ENCODE measurements at places on chromosomes 4 and X.

DNA sequence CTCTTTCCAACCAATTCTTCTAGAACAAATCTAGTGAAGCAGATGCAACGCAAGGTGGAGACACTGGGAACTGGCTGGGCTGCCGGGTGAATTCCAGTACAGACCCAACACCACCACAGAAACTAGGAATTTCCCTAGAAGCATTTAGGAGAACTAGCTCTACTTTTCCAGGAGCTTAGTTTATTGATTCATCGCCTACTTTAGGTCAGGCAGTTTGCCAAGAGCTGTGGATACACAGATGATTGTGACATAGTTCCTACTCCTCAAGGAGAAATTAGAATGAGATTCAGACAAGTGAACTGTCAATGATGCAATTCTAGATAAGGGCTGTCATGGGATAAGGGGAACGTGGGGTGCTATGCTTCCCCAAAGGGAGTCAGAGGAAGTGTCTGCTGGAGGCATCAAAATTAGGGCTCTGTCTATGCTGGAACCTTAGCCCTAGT lies 350.0 kb downstream of the CAMK2D start:
- peak; percentile 52 for DNase-seq

- no peak for DNase-seq
Measured at GRCh38 chrX:17592117-17592516, 145.2 kb upstream of the SCML1 start.

DNA sequence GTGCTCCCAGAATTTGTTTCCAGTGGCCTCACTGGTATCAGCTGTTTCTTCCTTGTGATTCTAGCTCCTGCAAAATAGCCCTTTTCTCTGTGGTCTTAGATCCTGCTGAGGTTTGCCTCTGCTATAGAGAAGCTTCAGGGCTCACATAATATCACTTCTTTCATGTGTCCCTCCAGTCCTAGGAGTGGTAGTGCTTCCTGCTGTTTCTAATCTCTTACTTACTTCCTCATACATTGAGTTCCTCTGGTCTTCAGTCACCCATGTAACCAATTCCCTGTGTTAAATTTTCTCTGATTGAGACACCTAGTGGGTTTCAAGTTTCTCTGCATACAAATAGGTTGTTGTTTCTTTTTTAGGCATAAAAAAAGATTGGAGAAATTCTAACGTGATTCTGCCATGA lies 1567.9 kb downstream of the ARAP2 start:
- no peak for DNase-seq

- DNase-seq, result peak; percentile 58
Measured at GRCh38 chr4:2962614-2963174, 512 bp downstream of the NOP14 start.

- peak; percentile 69 for DNase-seq
Measured at GRCh38 chr4:7843831-7844593, 95.6 kb downstream of the AFAP1 start.

DNA sequence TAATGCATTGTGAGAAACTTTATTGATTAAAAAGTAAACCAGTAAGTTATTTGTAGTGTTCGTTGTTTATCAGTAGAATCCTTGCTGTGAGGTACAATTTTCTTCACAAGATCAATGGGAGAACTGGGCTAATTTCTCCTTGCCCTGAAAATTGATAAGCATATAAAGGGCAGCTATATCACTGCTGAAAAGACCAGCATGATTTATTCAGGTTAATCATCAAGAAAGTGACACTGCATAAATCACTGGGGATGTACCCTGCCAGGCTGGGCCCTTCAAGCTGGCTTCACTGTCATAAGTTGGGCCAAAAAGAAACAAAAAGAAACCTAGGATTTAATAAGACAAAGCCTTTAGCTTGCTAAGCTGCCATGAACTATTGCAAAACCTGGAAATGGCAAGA lies 746.7 kb downstream of the STPG2 start:
- no peak for DNase-seq

DNA sequence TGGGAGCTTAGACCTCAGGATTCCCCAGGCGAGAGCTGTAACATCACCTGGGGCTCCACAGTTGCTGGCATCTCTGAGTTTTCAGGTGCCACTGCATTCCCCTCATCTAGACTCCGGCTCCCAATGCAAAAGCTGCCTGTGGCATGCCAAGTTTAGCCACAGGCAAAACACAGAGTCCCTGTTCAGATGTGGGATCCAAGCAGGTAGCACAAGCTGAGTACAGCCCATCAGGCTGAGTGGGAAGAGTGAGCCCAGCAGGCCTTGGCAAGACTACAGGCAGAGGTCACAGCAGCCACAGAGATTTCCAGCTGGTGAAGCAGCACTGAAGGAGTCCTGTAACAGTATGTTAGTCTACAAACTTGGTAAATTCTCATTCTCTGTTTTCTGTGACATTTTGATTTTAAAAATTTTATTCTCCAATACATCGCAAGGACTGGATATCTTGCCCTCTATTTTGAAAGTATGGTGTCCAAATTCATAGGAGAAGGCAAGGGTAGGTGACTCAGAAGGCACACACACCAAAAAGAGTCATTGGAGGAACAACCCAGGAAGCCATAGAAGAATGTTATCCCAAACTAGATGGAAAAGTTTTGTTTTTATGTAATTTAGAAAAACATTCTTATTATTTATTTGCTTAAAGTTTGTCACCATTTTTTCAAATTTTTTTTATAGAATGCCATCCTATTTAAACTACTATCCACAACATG lies 13.6 kb upstream of the CXCL2 start:
- DNase-seq, result no peak

- no peak for DNase-seq
Measured at GRCh38 chr4:2082627-2083026, 23.5 kb downstream of the NAT8L start.

DNA sequence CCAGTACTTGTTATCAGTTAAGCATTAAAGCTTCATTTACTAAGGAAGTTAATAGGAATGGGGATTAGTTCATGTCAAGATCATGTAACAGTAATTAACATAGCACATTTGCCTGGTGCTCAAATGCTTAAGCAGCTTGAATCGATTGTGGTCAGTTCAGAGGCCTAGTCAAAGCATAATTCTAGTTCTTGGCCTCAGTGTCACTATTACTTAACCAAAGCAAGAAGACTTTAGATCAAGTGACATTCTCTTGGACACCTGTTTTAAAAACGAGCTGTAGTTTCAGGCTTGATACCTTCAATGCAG lies 115.2 kb upstream of the BMPR1B start:
- no peak for DNase-seq

DNA sequence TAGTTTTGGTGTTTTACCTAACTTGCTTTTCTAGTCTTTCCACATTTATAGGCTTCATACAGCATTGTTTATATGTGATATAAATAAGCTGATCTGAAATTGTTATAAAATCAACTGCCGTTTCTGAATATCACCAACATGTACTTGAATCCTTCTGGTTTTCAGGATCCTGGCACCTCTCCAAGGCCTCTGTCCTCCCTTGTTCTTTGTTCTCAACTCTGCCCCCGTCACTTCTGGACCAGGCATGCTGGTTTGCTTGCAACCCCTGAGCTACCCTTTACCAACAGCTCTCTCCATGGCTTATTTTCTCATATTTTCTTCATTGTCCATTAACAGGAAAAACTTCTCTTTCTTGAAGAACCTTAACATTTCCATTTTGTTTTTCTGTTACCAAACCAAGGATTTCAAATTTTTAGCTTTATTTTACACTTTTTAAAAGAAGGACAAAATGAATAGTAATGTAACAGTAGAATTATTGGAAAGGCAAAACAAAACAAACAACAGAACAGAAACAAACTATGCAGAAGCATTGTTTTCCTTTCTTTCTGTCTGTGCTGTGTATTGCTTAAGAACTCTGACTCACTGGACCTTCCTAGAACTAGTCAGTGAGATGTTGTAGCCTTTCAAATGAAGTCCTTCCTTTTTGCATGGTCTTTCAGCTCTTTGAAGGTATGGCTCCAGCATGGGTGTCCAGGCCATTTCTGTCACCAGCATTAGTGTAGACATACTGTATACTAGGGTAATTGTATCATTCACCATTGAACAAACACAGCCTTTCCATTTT lies 44.8 kb downstream of the BANK1 start:
- peak; percentile 69 for DNase-seq

DNA sequence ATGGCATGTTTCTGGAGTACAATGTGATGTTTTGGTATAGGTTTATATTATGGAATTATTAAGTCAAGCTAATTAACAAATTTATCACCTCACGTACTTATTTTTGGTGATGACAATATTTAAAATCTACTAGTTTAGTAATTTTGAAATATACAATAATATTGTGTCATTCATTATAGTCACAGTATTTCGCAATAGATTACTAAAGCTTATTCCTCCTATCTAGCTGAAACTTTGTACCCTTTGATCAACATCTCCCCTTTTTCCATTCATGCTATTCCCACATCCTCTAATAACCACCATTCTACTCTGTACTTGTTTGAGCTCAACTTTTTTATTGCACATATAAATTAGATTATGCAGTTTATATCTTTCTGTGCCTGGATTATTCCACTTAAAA lies 164.8 kb upstream of the SPANXN4 start:
- no peak for DNase-seq

GRCh38 chr4:55395218-55395528 lies 584 bp upstream of the TMEM165 start:
- DNase-seq, result no peak

- no peak for DNase-seq
Measured at GRCh38 chr4:79851625-79852304, 221.3 kb downstream of the ANTXR2 start.

DNA sequence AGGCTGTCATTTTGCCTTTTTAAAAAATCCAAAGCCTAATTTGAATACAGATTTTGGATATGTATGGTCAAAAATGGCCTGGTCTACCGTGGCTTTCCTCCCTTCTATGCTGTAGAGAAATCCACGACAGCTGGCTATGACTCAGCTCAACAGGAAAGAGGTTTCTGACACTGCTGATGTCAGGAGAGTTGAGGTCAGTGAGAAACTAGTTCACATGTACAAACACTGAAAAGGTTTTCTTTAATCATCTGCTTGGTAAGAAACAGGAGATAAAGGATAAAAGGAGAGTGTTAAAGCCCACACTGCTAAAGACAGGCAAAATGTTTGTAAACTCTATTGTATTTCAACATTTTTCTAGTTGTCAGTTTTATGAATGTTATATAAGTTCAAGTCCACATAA lies 113.9 kb downstream of the NYX start:
- DNase-seq, result no peak

GRCh38 chrX:129577473-129577872 lies 37.4 kb downstream of the OCRL start:
- DNase-seq, result no peak

DNA sequence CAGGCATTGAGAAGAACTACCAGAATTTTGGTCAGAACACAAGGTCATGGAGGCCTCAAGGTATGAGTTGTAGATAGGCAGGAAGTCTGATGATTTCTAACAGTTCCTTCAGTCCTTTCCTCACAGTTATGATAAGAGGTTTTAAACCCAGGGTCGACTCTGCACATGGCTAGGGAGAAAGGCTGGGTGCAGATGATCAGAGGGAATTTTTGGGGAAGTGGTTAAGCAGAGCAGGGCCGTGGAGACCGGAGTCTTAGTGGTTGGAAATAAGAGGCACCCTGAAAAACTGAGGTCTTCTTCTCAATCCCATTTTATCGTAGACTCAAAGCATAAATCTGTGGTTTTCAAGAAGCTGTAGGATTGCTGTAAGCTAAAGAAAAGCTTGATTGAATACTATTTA lies 118.5 kb upstream of the ANK2 start:
- no peak for DNase-seq

GRCh38 chr4:173794662-173795061 lies 264.6 kb upstream of the HAND2 start:
- DNase-seq, result no peak

- no peak for DNase-seq
Measured at GRCh38 chr4:173270312-173271027, 63.7 kb downstream of the HMGB2 start.

DNA sequence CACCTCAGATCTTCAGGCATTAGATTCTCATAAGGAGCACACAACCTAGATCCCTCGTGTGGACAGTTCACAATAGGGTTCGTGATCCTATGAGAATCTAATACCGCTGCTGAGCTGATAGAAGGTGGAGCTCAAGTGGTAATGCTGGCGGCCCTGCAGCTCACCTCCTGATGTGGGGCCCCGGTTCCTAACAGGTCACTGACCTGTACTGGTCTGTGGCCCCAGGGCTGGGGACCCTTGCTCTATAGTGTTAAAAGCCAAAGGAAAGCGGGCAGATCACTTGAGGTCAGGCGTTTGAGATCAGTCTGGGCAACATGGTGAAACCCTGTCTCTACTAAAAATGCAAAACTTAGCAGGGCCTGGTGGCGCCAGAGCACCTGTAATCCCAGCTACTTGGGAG lies 1047.0 kb upstream of the FTHL17 start:
- DNase-seq, result no peak

- no peak for DNase-seq
Measured at GRCh38 chr4:150318971-150319370, 240.7 kb downstream of the DCLK2 start.

GRCh38 chr4:124234771-124235170 lies 477.8 kb downstream of the ANKRD50 start:
- no peak for DNase-seq

GRCh38 chr4:12852338-12853307 lies 631.5 kb downstream of the RAB28 start:
- peak; percentile 85 for DNase-seq

- DNase-seq, result no peak
Measured at GRCh38 chr4:181083757-181084361, 1159.3 kb upstream of the TENM3 start.

DNA sequence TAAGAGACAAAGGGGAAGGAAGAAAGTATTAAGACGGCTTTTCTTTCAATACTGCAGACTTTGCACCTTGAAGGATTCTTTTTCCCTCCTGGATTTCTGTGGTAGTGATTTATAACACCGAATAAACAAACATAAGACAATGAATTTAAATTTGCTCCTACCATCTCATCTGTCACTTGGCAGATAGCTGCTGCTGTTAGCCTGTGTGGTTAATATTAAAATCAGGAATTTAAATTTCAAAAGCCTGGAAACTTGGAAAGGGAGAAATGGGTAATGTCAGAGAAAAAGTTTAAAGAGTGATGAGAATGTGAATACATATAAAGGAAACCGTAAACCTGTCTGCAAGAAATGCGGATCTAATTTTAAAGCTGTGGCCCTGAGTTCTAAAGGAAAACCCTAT lies 3.4 kb downstream of the FAM149A start:
- DNase-seq, result no peak

- DNase-seq, result no peak
Measured at GRCh38 chr4:8202108-8203051, 3.3 kb downstream of the SH3TC1 start.

DNA sequence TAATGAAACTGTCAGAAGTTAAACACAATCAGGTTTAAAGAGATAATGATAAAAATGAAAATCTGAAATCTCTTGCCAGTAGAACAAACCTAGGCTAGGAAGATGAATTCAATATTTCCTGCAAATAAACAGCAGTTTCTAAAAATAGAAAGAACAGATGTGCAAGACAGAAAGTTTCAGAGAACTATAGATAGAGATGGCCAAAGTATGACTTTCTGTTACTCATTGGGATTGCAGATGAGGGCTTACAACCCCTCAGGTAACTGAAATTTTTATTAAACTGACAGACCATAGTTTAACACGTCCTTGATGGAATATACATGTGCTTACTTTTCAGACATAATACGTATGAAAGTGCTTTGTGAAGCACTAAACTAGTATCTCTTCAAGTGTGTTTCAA lies 82.3 kb upstream of the PPARGC1A start:
- no peak for DNase-seq
